Glutamatergic neuron (in vitro differentiated cells): ENCODE measurements at places on chromosomes 6 and 20.

DNA sequence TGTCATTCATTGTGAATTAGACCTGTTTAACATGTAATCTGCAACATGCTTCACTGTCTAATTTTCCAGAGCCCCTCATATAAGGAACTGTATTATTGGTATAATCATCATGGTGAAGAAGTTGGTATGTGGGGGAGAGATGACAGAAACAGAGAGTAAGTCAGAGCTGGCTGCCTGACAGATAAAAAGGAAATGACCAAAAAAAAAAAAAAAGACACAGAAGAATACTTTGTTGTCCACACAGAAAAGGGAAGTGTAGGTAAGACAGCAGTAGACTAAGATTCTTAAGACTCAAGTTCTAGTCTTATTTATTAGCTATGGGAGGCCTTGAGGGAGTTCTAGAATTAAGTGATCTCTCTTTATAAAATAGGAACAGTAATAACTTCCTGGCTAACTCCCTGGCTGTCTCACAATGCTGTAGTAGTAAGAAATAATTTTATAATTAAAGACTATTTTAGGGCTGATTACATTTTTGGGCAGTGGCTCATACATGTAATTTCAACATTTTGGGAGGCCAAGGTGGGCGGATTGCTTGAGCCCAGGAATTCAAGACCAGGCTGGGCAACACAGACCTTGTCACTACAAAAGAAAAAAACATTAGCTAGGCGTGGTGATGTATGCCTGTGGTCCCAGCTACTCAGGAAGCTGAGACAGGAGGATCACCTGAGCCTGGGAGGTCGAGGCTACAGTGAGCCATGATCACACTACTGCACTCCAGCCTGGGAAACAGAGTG, 102.5 kb downstream of the PRL start:
- no peaks in the 10 kb centered on the region for H3K27me3 ChIP-seq
- no peak for DNase-seq
- no peaks in the 10 kb centered on the region for H3K4me1 ChIP-seq
- H3K36me3 ChIP-seq = peaks cover 5% of the 10 kb centered on the region
- no peak overlapping the region for H3K4me3 ChIP-seq

GRCh38 chr20:22428051-22428450, 156.3 kb downstream of the FOXA2 start:
- peaks cover 6% of the 10 kb centered on the region for H3K27me3 ChIP-seq
- DNase-seq = no peak
- H3K36me3 ChIP-seq = no peaks in the 10 kb centered on the region
- no peak overlapping the region for H3K27ac ChIP-seq
- no peak overlapping the region for H3K4me3 ChIP-seq

DNA sequence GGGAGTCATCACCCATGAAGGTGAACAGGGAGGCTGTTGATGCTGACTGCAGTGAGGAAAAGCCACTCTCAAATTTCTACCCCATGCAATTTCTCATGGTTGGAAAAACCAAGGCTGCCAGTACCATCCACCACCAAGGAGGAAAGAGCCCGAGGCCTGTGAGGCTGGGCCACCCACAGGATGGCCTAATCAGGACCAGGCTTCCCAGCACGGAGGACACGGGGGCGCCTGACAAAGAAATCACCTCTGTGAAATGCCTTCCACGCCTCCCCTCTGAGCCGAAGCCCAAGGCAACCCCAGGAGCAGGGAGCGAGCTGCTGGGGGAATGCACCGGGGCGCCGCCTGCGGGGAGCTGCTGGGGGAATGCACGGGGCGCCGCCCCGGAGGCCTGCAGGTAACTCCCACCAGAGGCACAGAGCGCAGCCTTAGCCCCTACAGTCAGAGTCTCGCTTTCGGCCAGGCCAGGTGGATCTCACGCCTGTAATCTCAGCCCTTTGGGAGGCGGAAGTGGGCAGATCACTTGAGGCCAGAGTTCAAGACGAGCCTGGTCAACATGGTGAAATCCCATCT, 26.9 kb downstream of the FOXF2 start:
- H3K27ac ChIP-seq = no peak overlapping the region
- no peaks in the 10 kb centered on the region for H3K36me3 ChIP-seq
- no peak overlapping the region for H3K4me3 ChIP-seq
- H3K4me1 ChIP-seq = no peaks in the 10 kb centered on the region
- H3K27me3 ChIP-seq = peaks cover 4% of the 10 kb centered on the region
- DNase-seq = no peak

- H3K4me3 ChIP-seq = peak overlapping the region; percentile 57
- H3K36me3 ChIP-seq = peaks cover 10% of the 10 kb centered on the region
- H3K27ac ChIP-seq = no peak overlapping the region
- DNase-seq = no peak
- H3K27me3 ChIP-seq = no peaks in the 10 kb centered on the region
Measured at GRCh38 chr6:22247916-22248482, 48.8 kb downstream of the PRL start.

DNA sequence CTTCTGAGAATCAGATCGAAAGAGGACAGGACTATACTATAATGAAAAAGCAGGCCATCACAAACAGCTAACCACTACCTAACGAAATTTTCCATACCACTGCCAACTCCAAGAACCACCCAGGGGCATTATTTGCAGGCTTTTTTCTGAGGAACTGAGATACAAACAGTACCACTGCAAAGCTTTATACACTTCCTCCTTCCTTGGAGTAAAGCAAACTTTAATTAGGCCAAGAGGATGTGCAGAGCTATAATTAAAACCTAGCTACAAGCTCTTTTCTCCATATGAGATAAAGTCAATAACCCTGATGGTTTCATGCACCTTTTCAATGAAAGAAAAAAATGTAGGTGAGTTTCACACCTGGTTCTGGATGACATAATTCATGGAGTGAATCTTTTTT, 68.5 kb downstream of the ELOVL5 start:
- H3K27me3 ChIP-seq = no peaks in the 10 kb centered on the region
- no peaks in the 10 kb centered on the region for H3K36me3 ChIP-seq
- no peak for DNase-seq
- peaks cover 14% of the 10 kb centered on the region for H3K4me1 ChIP-seq

GRCh38 chr6:92700411-92700810, 718.9 kb downstream of the EPHA7 start:
- no peak overlapping the region for H3K27ac ChIP-seq
- no peaks in the 10 kb centered on the region for H3K27me3 ChIP-seq
- H3K4me3 ChIP-seq = no peak overlapping the region
- DNase-seq = no peak

GRCh38 chr6:149477544-149477943, 7.3 kb downstream of the ZC3H12D start:
- no peaks in the 10 kb centered on the region for H3K27me3 ChIP-seq
- H3K27ac ChIP-seq = no peak overlapping the region
- H3K4me3 ChIP-seq = no peak overlapping the region
- no peaks in the 10 kb centered on the region for H3K4me1 ChIP-seq
- H3K36me3 ChIP-seq = no peaks in the 10 kb centered on the region

DNA sequence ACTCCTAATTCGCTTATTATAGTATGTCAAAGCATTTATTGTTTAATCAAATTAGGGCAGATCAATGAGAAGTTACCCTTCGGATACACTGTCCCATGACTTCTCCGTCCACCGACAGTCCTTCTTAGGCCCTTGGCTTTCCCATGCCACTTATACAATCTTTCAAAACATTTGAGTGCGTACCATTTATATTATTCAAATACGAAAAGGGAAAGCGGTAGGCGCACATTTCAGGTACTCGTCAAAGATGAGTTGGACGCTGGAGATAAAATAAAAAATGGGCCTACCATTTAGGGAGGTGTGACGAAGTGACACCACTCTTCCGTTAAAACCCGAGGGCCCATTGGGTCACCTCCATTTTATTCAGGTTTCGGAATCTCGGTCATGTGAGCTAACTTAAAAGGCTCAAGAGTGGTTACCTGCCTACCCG, 542 bp upstream of the AFG1L start:
- DNase-seq = no peak
- peaks cover 7% of the 10 kb centered on the region for H3K4me1 ChIP-seq
- H3K36me3 ChIP-seq = no peaks in the 10 kb centered on the region
- H3K27ac ChIP-seq = peak overlapping the region; percentile 98

GRCh38 chr6:71211799-71212198, 76.8 kb upstream of the OGFRL1 start:
- no peak for DNase-seq
- H3K27me3 ChIP-seq = no peaks in the 10 kb centered on the region
- H3K4me3 ChIP-seq = no peak overlapping the region
- H3K4me1 ChIP-seq = no peaks in the 10 kb centered on the region
- H3K36me3 ChIP-seq = no peaks in the 10 kb centered on the region
